Stimulated activated naive CD8-positive, alpha-beta T cell treated with anti-CD3 and anti-CD28 coated beads, Interleukin-15, Interleukin-2, amounts not matched to agents 100 U/mL and 50 U/mL, for 24 hours (primary cell): ENCODE measurements at places on chromosomes 4 and X.

GRCh38 chr4:87631668-87632067 is 18.4 kb upstream of the DMP1 start:
- no peak for DNase-seq

- no peak for DNase-seq
These were observed 41.0 kb downstream of the MID1 start for GRCh38 chrX:10579112-10580011.

GRCh38 chr4:72558655-72559054 is 10.4 kb downstream of the ADAMTS3 start:
- DNase-seq, result no peak

DNA sequence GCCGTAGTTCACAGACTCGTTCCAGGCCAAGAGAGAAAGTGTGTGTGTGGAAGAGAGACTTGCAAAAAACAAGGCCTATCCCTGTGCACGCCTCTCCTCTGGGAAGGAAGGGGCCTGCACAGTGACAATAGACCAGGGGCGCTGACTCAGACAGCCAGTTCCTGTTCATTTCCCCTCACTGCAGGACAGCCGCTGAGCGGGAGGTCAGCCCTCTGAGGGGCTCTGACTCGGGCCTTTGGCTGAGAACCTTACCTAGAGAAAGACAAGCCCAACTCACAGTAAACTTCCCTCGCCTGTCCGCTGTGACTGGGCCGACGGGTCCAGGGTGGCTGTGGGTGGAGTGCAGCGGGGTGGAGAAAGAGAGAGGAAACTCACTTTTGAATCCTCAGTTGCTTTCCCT is 52.1 kb downstream of the RTL5 start:
- no peak for DNase-seq

GRCh38 chr4:73772363-73772762 is 32.0 kb downstream of the CXCL8 start:
- DNase-seq, result no peak
